Fibroblast of skin of right biceps (primary cell): ENCODE measurements at places on chromosomes 3 and 15.

GRCh38 chr15:56964182-56964581 lies 45.7 kb downstream of the TCF12 start:
- peak; percentile 30 for DNase-seq

- DNase-seq, result no peak
Measured at GRCh38 chr3:128588147-128588546, 62.5 kb downstream of the RPN1 start.

GRCh38 chr15:39589193-39589814 lies 8.4 kb downstream of the THBS1 start:
- DNase-seq, result peak; percentile 39

- no peak for DNase-seq
Measured at GRCh38 chr3:87509401-87509800, 233.0 kb upstream of the POU1F1 start.

DNA sequence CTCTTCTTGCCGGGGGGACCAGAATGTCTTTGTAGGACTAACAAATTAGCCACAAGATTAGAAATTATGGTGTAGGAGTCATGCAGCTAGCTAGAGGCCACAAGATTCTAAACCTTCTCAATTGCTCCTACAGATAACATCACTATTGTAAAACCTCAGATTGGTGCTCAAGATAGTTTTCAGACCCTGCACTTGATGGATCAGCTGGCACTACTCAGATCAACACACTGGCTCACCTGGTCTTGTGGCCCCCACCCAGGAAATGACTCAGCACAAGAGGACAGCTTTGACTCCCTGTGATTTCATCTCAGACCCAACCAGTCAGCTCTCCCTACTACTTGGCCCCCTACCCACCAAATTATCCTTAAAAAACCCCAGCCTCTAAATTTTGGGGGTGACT lies 124.1 kb upstream of the RASGRP1 start:
- DNase-seq, result no peak

DNA sequence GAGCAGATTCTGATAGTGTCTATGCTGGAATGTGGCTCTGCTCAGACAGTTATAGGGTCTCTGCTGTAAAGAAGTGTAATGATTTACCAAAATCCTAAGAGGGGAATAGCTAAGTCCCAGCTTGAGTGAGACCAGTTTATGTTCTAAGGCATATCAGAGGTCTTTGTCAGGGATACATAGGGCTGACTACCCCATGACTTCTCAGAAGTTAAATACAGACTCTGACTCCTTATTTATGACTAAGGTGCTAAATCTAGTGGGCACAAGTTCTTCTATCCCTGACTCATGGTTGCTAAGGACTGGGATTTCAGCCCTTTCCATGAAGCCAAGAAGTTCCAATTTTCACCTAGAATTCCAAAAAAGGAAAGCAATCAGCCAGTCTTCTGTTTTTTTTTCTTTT lies 192.6 kb upstream of the POU1F1 start:
- peak; percentile 47 for DNase-seq

DNA sequence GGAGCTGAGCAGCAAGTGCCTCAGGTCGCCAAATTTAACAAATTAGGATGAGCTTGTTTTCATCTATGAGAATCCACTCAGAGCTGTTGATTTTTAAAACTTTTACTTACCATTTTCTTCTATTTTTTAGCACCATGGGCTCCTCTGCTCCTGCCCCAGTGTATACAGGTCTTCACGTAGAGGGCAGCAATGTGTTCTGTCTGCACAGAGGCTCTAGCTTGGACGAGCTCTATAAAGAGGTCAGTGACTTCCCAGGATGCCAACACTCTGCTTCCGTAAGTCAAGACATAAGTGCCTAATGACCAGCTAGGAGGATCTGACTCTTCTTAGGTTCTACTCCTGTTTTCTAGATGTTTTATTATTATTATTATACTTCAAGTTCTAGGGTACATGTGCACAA lies 41.2 kb upstream of the CNOT10 start:
- DNase-seq, result no peak

- no peak for DNase-seq
Measured at GRCh38 chr3:73708956-73709355, 84.2 kb upstream of the PDZRN3 start.

DNA sequence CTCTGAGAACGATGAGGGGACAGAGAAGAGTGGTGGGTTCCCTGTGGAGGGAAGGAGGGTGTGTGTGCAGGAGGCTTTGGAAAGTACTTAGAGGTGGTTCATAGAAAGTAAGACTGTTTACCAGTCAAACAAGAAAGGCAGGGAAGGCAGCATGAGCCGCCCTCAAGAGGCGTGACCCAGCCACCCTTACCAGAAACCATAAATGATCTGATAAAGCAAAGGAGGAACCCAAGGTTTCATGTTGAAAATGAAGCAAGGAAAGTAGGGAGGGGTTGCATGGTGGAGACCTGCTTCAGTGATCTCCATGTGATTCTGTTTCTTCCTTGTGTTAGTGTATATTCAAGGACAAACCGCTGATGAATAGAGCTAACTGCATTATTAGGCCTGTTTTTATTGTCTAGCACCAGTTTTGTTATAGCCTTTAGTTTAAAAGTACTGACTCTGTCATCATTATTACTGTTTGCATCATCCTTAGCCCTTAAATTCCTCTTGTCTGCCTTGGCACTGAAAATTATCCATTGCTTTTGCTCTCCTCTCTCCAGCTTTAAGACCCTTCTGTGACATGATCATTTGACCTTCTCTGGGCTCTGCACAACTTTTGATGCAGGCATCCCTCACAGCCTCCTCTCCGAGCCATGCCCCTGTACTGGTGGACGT lies 96.1 kb downstream of the STAC start:
- no peak for DNase-seq

DNA sequence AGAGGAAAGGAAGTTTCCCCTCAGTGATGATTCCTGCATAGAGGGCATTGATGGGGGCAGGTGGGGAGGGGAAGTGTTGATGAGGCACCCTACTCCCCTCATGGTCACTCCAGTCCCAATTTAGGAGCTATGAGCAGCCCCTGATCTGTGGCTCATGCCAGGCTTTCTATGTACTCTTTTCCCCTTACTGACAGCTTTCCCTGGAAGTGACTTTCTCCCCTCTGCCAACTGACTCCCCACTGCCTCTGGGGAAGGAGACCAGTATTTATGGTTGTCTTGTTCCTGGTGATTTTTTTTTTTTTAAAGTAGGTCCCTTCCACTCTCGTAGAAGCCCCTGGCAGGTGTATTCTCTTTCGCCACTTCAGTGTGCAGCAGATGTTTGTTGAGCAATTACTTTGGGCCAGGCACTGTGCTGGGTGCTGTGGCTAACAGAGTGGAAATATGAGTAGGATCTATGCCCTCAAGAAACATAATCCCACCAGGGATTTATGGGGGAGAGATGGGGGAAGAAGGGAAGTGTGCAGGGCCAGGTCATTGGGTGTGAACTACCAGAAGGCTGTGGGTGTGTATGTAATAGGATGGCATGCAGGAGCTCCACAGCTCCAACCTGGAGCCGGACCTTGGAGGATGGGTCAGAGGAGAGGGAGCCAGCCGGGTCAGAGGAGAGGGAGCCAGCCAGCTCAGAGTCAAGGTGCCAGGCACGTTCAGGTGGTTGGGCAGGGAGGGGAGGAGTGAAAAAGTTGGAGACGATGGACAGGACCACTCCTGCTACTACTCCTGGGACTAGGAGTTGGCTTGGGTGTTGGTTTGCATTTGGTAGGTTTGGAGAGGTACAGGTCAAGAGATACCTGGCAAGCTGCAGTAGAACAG lies 3.5 kb downstream of the SMAD6 start:
- DNase-seq, result no peak

- DNase-seq, result no peak
Measured at GRCh38 chr3:12148183-12148940, 10.3 kb downstream of the TIMP4 start.
